ENCODE measurements at places on chromosomes 5 and 9.

DNA sequence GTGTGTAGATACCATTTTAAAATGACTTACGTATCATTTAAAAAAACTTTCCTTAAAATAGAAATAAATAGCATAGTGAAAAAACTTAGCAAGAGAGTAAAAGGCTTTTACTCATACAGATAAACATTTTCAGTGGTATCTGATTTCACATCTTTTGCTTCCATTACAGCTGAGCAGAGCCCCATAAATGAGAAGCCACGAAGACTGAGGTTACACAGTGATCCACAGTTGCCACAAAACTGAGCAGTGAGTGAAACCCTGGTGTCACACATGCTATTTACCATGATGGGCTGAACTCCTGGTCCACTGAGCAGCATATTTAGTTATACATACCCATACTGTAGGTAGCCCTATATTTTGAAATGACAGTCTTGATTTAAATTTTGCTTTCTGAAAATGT, 401.2 kb downstream of the KIAA0825 start:
- DNase-seq: no peak

- no peak for DNase-seq
Measured at GRCh38 chr9:4936277-4936676, 48.8 kb upstream of the JAK2 start.

- peak; percentile 60 for DNase-seq
Measured at GRCh38 chr5:1208743-1209488, 7.5 kb downstream of the SLC6A19 start.

DNA sequence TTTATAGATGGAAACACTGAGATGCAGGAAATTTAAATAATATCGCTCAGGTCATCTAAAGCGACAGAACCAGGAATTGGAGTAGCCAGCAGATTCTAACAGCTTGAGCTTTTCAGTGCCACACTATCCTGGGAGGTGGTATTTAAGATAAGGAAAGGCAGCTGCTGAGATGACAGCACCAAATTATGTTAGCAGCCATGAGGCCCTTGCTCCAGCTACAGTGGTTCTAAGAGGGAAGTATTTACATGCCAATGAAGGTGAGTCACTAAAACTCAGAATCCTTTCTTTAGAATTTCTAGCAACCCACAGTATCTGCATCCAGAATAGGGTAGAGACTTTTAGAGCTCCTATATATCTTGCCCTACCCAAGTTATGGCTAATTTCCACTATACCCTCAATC, 127.0 kb upstream of the VLDLR start:
- peak; percentile 25 for DNase-seq

DNA sequence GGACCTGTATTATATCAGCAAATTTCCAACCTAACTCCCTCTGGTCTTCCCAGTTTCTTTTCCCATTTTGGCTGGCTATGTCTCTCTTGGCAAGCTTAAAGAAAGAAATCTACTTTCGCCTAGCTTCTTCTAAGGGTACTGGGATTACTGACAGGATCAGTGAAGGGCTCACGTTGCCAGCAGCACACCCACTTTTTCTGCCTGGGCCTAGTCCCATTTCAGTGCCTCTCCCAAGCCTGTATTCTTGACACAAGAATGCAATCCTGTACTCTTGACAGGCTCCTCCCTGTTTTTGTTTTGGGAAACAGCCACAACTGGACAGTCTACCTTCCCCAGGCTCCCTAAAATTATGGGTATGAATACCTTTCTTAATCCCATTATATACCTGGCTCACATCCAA, 170.5 kb downstream of the EPB41L4A start:
- no peak for DNase-seq

DNA sequence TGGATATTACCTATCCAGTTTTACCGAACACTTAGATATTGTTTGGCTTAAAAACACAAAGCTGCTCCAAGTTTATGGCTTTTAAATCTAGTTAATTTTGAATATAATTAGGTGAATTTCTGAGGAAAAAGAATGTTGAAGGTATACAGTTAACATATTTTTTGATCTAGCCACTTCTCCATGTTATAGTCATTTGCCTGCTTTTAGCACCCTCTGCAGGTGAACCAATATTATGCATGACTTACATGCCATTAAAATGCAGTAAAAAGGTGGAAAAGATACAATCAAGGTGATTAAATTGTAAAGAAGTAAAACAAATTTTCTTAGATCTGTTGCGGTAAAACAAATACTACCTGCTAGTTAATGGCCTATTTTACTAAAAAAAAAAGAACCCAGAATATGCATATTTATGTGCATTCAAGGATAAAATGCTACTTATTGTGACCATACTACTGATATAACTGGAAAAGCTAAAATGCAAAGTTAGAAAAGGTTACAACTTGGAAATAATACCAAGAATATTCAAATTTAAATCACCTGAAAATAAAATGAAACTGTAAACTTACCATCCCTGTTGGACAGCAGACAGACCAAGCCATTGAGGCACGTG, 132.1 kb downstream of the AP3B1 start:
- peak; percentile 47 for DNase-seq

- DNase-seq: no peak
Measured at GRCh38 chr9:2972475-2972874, 128.6 kb upstream of the PUM3 start.

GRCh38 chr5:124544366-124545055, 201.9 kb downstream of the ZNF608 start:
- DNase-seq: peak; percentile 37

DNA sequence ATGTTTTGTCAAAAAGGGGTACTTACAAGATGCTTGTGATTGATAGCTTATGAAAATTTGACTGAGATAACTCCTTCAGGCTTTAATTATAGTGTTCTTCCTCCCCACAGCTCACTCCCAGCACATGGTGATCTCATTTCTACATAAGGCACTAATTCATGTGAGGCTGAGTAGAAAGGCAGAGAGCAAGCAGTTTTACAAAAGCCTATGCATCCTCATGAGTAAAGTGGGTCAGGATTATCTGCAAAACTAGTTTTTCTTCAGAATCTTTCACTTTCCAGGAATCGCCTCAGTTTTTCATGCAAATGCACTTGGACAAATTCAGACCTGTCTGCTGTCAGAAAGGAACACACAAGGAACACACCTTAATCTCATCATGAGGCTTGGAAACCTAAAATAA, 92.1 kb upstream of the FBN2 start:
- no peak for DNase-seq
